ENCODE measurements at places on chromosomes 3 and 15.

- no peak for DNase-seq
Observed at GRCh38 chr3:16182183-16182582, 7.7 kb downstream of the GALNT15 start.

GRCh38 chr3:76352051-76352450 lies 566.7 kb upstream of the ZNF717 start:
- DNase-seq, result no peak

- DNase-seq, result no peak
Observed at GRCh38 chr3:194249323-194250097, 101.6 kb downstream of the CPN2 start.

GRCh38 chr3:6396631-6397030 lies 464.3 kb upstream of the GRM7 start:
- DNase-seq, result no peak

DNA sequence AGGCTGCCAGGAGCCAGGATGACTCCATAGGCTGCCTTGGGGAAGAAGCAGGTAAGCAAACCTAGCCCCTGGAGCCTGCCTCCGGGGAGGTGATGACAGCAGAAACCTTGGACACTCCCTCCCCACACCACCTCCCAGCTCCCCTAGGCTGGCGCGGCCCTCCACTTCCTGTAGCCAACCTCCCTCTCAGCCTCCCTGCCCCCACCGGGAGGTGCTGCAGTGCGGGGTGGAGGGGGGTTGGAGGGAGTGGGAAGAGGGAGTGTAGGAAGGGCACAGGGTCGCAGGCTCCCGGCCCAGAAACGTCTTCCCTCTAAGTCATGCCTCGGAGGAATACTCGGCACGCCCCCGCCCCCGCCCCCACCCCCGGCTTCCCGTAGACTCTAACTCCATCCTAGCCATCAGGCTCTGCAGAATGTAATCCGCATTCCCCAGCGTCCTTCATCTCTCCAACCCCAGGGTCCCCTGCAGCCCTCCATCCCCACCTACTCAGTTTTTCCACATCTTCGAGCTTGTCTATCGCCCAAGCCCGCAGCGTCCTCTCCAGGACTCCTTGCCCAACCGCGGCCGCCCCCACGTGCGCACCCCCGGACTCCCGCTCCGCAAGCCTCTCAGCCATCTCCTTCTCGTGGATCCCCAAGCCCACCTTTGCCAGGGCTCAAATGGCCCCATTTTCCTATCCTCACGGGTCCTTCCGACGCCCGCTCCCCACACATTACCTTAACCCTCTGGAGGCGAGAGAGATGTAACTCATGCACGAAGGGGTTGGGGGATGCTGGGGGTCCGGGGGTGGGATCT lies 528 bp downstream of the LPCAT4 start:
- peak; percentile 28 for DNase-seq

DNA sequence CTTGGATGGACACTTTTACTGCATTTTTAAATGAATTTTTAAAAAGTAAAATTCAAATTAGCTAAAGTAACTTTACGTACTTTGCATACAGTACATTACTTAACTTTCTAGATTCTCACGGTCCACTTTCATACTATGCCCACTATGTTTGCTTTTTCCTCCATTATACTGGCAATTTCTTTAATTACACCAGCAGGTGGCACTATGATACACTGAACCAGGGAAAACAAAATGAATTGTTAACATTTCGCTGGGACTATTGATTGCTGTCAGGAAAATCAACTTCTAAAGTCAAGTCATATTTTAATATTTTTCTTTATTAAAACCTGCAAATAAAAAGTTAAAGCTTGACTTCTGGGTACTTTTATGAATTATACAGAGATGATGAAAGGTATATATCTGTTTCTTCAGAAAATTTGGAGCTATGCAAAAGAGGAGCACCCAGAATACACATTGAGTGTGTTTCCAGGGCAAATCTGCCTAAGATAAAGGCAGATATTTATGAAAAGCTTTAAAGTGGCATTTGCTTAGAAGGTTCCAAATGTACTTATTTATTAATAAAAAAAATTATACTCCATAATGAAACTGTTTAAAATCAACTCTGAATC lies 21.8 kb upstream of the POU1F1 start:
- peak; percentile 33 for DNase-seq

GRCh38 chr15:70923311-70924080 lies 30.9 kb downstream of the LRRC49 start:
- no peak for DNase-seq

DNA sequence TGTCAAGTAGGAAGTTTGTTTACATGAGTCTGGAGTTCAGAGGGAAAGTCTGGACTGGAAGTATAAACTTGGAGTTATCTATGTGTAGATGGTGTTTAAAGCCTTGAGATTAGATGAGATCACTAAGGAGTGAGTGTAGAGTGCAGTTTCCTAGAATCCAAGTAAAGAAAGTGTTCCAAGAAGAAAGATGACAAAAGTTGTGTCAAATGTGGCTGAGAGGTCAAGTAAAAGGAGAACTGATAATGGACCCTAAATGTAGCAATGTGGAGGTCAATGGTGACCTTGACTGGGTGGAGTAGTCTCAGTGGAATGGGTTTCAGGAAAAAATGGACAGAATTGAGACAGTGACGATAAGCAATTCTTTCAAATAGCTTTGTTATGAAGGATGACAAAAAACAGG lies 39.9 kb upstream of the ULK4 start:
- no peak for DNase-seq

- DNase-seq, result no peak
Observed at GRCh38 chr3:172305974-172306373, 142.3 kb downstream of the GHSR start.

GRCh38 chr3:28250999-28251398 lies 9.6 kb downstream of the CMC1 start:
- DNase-seq, result no peak

DNA sequence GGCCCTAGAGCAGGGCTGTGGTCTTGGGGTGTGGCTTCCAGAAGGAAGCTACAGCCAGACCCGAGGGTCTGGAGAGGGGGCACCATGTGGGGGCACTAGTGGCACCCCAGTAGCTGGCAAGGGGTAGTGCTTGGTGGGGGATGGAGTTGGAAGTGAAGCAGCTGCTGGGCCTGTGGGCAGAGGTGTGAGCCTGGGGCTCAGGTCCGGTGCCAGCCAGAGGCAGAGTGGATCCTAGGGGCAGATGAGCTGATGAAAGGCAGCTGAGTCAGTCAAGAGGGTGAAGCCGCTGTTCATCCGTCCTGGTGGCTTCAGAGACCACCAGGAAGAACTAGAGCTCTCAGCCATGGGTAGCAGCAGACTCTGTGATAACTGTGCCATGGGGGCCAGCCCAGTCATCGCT lies 172.6 kb downstream of the TBC1D2B start:
- no peak for DNase-seq

GRCh38 chr3:43760938-43761337 lies 70.2 kb downstream of the ABHD5 start:
- DNase-seq, result no peak

- DNase-seq, result peak; percentile 7
Observed at GRCh38 chr3:135516143-135516542, 449.4 kb upstream of the PPP2R3A start.

GRCh38 chr3:108833611-108834010 lies 11.0 kb downstream of the TRAT1 start:
- no peak for DNase-seq

All from SW 1271 (cell line).